ENCODE measurements at places on chromosomes 5 and 9. TPM values are rescaled to one million over a fixed set of nuclear protein-coding genes. Genes with fewer than 3 reads are reported as not detected.

FAM53C gene
- 34.5 TPM for polyA plus RNA-seq

- no peak for DNase-seq
These were observed 10.4 kb upstream of the AFAP1L1 start for GRCh38 chr5:149261246-149261645.

DNA sequence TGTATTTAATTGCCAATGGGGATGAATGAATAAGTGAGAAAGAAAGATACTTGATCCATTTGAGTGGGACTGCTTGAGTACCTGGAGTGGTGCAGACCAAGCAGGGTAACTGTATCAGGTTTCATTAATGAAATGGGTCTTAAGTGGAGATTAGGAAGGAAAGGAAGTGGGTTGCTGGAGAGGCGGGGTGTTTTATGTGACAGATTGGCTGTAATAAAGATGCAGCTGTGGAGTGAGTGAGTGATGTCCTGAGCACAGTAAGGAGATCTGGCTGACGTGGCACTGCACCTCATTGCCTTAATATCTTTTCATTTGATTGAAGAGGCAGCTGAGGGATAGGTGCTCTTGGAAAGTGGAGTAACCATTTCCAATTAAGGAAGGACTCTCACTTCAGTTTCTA is 161.0 kb upstream of the CCDC152 start:
- DNase-seq, result no peak

DNA sequence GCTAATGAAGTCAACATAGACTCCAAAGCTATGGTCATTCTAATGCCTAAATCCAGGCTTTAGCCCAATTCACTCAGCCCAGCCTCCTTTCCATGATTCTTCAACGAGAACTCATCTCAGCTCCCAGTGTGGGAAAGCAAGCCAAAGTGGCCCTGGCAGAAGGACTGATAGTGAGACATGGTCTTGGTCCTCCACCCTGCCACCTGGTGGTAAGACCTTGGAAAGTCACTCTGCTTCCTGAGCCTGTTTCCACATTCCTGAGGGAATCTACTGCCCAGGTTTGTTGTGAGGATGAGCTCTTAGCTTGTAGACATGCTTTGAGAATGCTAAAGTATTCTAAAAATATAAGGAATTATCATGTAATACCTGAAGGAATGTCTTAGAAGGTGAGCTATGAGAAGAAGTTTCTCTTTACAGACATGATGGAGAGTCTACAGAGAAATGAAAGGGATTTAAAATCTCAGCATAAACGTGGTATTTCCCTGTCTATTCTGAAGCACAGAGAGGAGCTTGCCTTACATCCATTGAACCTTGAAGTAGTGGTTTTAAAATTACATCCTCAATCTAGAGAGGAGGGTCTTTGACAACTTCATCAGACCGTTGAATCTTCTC is 173.5 kb downstream of the TRIM32 start:
- DNase-seq, result peak; percentile 22

DNA sequence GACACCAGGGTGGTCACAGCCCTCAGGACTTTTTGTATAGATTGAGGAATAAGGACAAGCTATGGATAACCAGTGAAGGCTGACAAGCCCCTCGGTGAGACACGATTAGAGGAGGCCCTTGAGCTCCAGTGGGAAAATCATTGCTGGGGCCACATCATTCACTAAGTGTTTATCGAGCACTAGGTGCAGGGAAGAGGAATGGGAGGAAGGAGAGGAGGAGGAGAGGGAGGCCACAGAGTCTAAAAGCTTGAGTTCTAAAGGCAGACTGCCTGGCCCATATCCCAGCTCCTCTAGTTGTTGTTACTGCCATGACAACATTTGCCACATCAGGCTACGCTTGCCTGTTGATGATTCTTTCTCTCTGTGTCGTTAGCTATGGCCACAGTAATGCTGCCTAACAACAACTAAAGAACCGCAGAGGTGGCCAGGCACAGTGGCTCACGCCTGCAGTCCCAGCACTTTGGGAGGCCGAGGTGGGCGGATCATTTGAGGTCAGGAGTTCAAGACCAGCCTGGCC is 37.6 kb downstream of the NKX2-5 start:
- DNase-seq, result no peak

- no peak for DNase-seq
These were observed 72.6 kb downstream of the VAV2 start for GRCh38 chr9:133919253-133920115.

- DNase-seq, result no peak
These were observed 82.2 kb upstream of the TLX3 start for GRCh38 chr5:171226864-171227263.

GRCh38 chr9:69549310-69550202 is 122.6 kb downstream of the APBA1 start:
- DNase-seq, result peak; percentile 31

- DNase-seq, result no peak
These were observed 9.4 kb downstream of the ADAMTSL2 start for GRCh38 chr9:133543772-133544467.

- no peak for DNase-seq
These were observed 156.3 kb upstream of the FST start for GRCh38 chr5:53323943-53324642.

DNA sequence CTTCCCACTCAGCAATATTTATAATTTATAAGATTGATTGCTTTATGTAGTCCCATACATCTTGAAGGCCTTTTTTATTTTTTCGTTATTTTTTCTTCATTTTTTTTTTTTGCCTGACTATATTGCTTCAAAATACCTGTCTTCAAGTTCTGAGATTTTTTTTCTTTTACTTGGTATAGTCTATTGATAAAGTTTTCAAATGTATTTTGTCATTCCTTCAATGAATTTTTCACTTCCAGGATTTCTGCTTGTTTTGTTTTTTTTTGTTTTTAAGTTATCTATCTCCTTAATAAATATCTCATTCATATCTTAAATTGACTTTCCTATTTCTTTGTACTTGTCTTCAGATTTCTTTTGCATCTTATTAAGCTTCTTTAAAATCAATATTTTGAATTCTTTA is 905.6 kb upstream of the CDH6 start:
- no peak for DNase-seq

GRCh38 chr5:179747811-179748210 is 15.2 kb downstream of the MAML1 start:
- no peak for DNase-seq
